ENCODE measurements at places on chromosomes 13 and 19.

DNA sequence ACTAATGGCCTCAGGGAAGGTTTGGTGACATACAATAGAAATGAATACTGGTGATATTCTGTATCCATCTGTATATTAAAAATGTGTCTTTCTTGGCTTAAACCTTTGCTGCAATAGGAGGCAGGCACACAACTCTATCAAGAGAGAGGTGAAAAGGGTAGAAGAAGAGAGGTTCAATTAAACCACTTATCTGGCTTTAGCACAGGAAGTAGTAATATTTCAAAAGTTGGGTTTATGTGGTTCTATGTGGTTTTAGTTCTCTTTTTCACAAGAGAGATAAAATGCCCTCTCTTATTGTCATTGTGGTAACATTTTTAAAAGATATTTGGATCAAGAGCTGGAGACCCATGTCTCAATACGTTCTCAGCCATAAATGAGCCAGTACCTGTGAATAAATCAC, 146.2 kb upstream of the FNDC3A start:
- DNase-seq: no peak

DNA sequence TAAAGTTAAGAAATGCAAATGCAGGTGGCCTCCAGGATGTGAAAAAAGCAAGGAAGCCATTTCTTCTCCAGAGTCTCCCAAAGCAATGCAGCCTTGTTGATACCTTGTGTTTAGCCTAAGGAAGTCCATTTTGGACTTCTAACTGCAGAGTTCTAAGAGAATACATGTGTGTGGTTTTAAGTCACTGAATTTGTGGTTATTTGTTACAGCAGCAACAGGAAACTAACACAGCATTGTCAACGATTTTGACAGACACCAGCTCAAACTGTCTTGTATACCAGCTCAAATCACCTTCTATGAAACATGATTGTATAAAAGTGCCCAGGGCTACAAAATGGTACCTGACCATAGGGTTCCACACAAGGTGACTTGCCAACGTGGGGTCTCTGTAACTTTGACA, 151.4 kb downstream of the NALCN start:
- DNase-seq: no peak

- no peak for DNase-seq
Observed at GRCh38 chr13:95100525-95101433, 200.5 kb downstream of the ABCC4 start.

- DNase-seq: no peak
Observed at GRCh38 chr13:100148422-100148821, 59.5 kb downstream of the PCCA start.

GRCh38 chr19:29606420-29606747, 301 bp downstream of the POP4 start:
- DNase-seq: no peak

DNA sequence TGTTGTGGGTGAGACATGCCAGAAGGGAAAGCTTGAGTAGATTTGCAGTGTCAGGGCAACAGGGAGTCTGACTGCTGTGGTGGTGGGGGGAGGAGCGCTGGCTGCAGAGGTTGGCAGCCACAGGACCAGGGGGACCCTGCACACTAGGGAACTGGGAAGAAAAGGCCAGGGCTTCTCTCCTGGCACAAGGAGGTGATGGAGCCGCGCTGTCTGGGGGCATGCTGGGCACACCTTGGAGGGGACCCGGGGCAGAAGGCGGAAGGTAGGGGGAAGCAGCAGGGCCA, 13.9 kb upstream of the EPHX3 start:
- DNase-seq: no peak

DNA sequence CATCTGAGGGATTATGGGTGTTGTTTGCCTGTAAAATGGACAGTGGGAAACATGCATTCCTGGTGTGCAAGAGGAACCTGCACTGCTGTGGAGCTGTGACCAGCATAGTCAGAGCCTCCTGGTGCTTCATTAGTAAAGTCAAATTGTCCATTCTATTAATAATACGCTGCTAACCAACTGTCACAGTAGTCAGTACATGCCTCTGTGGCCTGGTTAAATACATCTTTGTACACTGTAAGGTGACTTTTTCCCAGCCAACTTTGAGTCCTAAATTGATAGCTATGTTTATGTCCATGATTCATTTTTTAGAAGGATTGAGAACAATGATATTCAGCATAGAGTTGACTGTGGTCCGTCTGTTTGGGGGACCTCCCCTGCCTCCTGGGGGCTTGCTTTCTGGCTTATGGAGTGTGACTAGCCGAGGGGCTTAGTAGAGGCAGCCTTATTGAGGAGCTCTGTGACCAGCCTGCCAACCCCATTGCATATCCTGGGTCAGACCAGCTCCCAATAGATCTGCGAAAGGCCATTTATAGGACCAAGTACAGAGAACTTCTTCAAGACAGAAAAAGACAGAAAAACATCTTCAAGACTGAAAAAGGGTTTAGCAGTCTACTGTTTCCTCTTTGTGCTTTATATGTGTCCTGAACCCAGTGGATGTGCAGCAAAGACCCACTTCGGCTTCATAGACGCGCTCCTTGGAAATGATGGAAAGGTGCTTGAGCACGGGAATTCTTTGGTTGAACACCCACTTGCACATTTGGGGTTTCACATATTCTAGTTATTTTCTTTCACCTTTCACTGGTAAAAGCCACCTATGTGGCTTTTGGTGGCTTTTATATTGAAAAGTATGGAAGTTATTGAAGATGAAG, 4.3 kb downstream of the GPR183 start:
- DNase-seq: no peak

DNA sequence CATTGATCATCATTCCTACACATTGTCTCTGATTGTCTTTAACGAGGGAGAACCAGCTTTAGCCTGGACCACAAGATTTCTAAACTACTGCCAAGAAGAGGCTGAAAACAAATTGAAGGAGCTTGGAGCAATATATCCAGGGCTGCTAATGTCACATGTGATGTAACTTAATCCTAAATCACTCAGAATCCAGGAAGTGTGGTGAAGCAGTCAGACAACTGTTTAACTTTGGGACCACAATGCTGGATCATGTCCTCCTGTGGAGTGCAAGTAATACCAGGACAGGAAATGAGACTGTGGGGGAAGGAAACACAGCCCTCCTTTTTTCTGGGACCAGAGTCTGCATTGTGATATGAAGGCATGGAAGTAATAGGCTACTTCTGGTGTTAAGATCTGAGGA, 430.2 kb downstream of the KCTD12 start:
- DNase-seq: no peak

GRCh38 chr13:48784916-48785548, 131.3 kb downstream of the CYSLTR2 start:
- DNase-seq: no peak

DNA sequence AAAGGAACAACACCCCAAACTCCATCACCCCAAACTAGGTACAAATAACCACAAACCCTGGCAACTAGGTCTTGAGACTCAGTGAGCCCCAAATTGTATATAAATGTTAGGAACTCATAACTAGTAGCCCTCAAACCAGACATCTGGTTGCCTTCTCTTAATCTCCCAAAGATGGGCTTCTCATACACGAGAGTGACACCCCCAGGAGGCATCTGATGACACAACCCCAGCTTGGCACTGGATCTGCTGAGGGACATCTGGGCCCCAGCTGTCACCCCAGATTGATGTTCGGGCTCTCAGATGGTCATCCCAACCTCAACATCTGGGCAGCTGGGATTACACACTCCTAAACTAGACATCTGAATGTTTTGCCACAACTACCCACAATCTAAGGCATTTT, 14.8 kb downstream of the RABAC1 start:
- DNase-seq: no peak

DNA sequence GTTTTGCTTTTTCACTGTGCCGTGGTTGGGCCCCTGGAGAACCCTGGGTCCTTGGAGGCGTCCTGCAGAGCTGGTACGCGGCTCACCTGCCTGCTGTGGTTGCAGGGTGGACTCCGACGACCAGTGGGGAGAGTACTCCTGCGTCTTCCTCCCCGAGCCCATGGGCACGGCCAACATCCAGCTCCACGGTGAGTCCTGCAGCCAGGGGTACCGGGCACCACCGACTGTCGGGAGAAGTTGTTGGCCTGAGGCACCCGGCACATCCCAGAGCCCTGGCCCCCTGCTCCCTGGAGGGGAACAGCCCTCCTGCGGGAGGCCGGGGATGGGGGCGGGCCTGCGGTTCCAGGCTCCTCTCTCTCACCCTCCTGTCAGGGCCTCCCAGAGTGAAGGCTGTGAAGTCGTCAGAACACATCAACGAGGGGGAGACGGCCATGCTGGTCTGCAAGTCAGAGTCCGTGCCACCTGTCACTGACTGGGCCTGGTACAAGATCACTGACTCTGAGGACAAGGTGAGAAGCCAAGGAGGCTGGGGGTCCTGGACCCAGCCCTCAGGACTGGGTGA, 8.0 kb downstream of the BSG start:
- DNase-seq: no peak

DNA sequence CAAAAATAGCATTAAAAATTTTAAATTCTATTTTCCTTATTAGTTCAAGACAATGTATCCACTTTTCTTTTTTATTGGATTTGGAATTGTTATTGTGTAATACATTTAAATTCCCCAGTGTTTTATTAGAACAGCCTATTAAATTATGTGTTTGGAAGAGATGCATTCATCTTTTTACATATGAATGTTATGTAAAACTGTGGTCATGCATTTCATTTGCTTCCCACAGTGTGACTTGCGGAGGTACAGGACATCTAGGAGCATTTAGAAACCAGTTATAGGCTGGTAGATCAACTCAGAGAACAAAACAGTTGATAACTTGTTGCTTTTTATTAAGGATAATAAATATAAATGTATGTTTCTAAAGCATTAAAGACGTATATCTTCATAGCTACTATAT, 335.5 kb upstream of the TMTC4 start:
- no peak for DNase-seq

DNA sequence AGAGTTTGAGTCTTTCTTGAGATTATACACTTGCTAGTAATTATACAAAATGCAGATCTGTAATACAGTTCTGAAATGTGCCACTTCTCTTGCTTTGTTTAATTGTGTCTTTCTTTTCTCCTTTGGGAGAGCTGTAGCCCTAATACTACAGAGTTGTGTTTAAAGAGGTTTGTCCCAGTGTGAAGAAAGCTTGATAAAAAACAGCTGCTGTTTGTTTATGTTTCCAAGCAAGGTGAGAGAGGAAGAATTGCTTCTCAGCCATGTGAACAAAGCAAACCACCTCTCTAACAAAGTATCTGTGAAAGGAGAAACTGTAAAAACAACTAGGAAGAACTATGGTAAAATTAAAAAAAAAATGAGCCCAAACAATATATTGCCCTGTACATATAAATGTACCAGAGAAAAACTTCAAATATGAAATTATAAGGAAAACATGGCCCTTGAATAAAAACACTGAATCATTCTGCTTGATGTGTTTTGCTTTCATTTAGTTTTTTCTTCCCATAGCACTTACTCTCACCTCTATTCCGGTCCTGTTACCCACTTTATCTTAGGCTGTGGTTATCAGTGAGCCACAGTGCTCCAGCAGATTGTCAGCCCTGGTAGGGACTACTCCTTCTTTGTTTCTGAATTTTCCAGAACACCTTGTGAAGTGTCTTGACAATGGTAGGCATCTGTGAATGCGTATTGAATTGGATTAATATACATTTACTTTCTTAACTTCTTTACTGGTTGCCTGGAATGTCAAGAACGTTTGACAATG, 257.1 kb downstream of the MTUS2 start:
- no peak for DNase-seq
